ENCODE measurements at places on chromosomes 3 and 15. TPM values are rescaled to one million over a fixed set of nuclear protein-coding genes. Genes with fewer than 3 reads are reported as not detected.

- DNase-seq, result no peak
Observed at GRCh38 chr3:112459750-112460149, 39.5 kb downstream of the BTLA start.

GRCh38 chr3:108127301-108127988 is 36.6 kb upstream of the CD47 start:
- DNase-seq, result no peak

- no peak for DNase-seq
Observed at GRCh38 chr3:172581757-172582166, 58.5 kb upstream of the TNFSF10 start.

DNA sequence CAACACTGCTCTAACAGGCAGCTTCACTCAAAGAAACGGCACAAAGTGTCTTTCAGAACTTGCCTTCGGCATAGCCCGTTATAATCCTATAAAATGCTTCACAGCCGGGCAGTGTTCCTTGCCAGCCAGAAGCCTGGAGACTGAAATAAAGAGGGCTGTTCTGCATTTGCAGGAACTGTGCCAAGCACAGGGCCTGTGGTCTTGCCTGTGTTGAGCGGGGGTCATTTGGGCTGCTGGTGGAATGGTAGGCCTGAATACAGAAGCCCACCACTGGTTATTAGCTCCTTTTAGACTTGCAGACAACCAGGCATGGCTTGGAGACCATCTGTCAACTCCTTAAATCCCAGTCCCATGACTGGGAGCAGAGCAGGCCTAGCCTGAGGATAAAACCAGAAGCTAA is 4.7 kb upstream of the ARHGEF3 start:
- DNase-seq, result no peak

DNA sequence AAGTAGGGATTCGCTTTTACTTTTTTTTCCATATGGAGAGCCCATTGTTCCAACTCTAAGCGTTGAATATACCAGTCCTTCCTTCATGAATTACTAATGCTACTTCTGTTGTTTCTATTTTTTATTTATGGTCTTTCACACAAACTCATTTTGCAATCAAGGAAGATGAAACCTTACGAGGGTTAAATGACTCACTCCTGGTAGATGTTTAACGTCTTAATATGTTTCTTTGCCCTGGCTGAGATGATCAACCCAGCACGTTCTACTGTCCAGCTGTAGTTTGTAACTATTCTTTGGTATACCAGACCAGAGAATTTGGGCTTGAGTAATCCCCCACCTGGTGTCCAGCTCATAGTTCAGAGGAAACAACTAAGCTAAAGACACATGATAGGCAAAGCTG is 23.1 kb downstream of the CDCP1 start:
- no peak for DNase-seq

GRCh38 chr3:178097576-178097975 is 438.7 kb upstream of the KCNMB2 start:
- no peak for DNase-seq

DNA sequence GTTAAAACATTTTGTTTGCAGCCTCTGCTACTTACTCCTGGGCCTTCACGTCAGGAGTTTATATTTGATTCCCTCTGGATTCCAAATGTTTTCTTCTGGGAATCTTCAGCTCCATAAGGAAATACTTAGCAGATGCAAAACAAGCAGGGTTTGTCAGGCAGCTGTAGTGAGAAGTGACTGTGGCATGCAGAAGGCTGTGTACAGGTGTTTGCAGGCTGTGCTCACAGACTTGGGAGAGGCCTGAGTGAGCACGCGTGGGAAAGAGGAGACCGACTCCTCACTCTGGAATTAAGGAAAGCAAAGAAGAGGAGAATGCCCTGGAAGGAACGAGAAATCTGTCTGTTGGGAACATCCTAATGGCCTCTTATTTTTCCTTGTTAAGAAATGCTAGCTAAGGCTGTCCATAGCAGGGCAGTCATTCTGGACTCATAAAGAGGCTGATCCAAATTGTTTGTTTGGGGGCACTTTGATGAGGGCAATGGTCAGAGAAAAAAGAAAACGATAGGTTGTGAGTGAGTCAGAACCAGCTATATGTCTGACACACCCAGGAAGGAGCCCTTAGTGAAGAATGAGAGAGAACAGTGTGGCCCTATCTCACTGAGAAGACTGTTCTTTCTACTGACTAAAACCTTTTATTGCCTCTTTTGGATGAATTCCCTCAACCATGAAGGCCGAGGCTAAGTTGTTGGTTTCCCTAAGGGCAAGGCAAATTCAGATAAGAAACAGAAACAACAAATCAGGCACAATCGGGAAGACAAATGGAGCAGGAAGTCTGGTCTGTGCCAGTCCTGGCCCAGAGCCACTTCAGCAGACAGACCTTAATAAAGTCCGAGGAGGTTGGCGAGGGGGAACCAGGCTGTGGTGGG is 82.6 kb downstream of the TGFBR2 start:
- DNase-seq, result no peak

DNA sequence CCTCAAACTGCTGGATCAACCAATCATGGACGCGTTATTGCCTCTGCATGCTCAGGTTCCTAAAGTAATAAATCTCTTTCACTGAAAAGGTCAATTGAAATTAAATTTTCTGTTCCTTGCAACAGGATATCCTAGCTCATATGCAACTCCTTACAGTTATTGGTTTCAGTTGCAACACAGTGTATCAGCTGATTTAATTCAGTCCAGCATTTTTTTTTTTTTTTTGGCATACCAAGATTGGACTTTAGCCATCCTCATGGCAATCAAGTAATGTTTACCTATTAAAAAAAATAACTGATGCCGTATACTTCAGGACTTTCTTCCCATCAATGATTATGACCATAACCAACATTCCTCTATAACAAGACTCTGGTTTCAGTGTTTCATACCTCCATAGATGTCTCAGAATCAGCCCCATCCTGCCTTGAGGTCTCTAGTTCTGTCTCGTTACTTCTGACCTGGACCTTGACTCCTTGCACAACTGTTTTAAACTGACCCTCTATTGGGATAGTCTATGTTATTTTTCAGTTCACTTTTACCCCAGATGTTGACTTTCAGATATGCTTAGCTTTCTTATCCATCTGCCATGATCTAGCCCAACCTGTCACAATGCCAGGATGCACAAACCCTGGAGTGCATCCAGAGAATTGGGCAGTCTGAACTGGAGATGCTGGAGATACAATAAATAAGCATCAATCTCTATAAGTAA is 265.0 kb upstream of the GADL1 start:
- no peak for DNase-seq

- no peak for DNase-seq
Observed at GRCh38 chr3:39344746-39345344, 15.3 kb downstream of the CCR8 start.

GRCh38 chr3:191298846-191299245 is 30.3 kb upstream of the CCDC50 start:
- DNase-seq, result no peak

GRCh38 chr3:10367506-10367905 is 46.6 kb upstream of the SEC13 start:
- no peak for DNase-seq

DNA sequence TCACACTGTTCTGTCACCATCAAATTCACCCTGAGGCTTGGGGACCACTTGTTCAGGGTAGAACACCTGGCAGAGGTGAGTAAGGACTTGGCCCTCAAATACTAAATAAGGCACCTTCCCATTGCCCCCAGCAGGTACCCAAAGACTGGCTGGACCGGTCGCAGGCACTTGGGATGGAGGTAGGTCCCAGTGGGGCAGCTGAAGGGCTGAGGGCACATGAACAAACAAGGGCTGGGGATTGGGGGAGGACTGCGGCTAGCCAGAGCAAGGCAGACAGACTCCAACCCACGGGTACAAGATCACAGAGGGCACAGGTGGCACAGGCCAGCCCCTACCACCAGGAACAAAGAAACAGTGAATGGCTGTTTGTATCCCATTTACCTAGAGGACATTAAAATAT is 1.9 kb downstream of the MRPS25 start:
- DNase-seq, result no peak

DNA sequence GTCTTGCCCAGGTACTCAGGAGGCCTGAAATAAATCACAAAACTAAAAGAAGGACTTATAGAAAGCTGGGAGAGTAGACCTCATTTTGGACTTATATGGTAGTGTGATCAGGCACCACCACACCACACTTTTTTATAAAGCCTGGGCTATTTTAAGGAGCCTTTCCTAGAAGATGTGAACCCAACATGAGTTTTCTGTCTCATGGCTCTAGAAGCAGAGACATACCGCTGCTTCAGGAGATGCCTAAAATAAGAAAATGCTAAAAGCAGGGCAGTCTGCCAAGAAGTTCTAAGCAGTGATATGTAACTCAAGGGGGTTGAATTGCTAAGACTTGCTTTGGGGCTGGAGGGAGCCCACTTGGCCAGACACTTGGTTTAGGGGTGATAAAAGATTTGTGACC is 49.6 kb downstream of the SUMF1 start:
- no peak for DNase-seq

DNA sequence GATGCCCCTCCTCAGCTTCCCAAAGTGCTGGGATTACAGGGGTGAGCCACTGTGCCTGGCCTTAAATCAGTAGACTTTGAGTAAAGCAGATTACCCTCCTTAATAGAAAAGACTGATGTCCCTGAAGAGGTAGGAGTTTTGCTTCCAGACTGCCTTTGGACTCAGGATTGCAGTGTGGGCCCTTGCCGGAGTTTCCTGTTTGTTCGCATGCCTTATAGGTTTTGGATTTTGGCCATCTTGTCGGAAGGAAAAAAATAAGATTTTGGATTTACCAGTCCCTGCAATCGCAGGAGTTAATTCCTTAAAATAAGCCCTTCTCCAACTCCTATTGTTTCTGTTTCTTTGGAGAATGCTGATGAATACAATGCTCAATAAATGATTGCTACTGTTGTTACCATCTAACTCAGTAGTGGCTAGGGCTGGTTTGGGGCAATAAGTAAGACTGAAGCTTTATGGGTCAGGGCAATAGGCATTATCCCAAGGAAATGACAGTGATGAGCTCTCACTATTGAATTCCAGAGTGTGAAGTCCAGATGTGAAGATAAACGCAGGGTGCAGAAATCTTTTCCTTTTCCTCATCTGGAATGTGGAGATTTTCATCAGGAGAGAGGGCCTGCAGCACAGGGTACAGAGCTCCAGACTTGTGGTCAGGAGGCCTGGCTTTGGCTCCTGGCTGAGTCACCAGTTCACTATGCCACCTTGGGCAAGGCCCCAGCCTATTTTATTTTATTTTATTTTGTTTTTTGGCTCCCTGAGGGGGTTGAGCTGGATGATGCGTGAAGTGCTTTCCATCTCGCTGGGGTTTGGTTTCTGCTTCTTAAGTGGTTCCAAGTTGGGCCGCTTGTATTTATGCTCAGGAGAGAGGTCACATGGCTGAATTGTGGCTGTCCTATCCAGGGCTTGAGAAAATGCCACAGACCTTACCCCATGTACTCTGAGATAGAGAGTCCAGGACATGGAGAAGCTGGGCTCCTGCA is 25.3 kb downstream of the FOXL2 start:
- no peak for DNase-seq

GRCh38 chr3:170523248-170523647 is 62.6 kb downstream of the SLC7A14 start:
- DNase-seq, result no peak

- DNase-seq, result no peak
Observed at GRCh38 chr3:186014866-186015265, 77.1 kb upstream of the TRA2B start.

DNA sequence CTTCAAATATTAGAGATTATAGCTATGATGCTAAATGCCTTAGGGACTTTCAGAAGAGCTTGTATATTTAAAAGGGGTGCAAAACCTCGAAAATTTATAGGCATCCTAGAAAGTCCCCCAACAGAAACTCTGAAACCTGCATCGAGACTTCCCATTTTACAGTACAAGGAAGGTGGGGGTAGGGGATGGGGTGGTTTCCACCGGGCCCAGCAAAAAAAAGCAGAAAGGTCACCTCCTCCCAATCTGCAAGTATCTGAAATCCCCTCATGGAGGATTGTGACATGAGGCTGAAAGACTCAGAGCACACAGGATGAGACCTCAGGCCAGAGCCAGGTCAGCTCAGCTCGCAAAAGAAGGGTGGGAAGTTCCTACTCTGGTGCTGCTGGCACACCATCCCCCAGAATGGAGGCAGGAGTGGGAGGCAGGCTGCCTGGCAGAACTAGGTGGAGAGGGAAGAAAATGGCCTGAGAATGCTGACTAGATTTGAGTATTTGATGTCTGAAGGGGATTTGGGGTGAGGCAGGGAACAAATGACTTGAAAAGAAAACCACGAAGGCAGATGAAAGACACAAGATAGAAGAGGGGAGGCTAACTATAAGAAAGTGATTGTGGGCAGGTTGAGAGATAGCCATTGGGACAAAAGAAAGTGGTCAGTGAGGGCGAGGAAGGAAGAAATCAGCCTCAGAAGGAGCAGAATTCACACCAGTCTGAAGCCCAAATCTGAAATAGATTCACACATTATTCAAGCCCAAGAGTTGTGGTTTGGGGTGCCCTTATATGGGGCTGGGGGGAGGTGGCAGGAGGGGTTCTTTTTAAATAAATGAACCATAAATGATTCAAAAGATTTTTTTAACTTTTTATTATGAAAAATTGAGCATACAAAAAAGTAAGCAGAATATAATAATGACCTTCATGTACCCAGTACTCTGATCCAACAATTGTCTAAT is 22.5 kb upstream of the TSC22D2 start:
- no peak for DNase-seq

DNA sequence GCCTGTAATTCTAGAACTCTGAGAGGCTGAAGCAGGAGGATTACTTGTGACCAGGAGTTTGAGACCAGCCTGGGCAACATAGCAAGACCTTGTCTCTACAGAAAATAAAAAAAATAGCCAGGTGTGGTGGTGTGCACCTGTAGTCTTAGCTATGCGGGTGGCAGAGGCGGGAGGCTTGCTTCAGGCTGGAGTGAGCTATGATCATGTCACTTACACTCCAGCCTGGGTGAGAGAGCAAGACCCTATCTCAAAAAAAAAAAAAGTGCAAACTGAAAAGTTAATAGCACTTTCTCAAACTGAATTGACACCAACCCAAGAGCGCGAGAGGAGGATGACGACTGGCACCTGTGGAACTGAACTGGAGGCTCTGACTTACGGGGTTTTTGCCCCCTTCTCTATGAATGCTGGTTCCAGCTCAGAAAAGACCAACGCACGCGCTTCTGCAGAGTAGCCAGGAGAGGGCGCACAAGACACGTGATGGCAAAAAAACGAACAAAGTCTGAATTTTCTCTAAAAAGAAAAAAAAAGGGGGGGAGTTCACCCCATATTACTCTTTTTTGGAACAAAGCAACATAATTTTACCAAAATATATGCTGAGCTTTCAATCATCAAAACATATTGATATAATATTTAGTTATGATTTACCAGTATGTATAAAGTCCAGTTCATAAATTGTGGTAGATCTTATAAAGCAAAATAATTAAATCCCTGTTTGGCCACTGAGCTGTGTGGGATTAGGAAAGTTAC is 23.7 kb downstream of the CFAP92 start:
- peak; percentile 75 for DNase-seq

GRCh38 chr3:171632766-171633165 is 172.6 kb upstream of the TNIK start:
- DNase-seq, result no peak

GRCh38 chr3:11238880-11239279 is 33.3 kb upstream of the ATG7 start:
- no peak for DNase-seq

- DNase-seq, result no peak
Observed at GRCh38 chr3:179880868-179881267, 155.9 kb downstream of the PEX5L start.

The DENND4A gene
- 2.9 TPM for total RNA-seq

The CKMT1B gene
- 24.2 TPM for total RNA-seq

The SPATA12 gene
- total RNA-seq, result not detected

The BFSP2 gene
- total RNA-seq, result not detected

The TTC21A gene
- 2.7 TPM for total RNA-seq

The CXCR6 gene
- not detected for total RNA-seq

The DOCK3 gene
- total RNA-seq, result 2.0 TPM

The CPLX3 gene
- total RNA-seq, result not detected

The MESP2 gene
- total RNA-seq, result 2.0 TPM

The TFG gene
- 70.9 TPM for total RNA-seq

The KBTBD13 gene
- 0.17 TPM for total RNA-seq

The FES gene
- total RNA-seq, result 13.6 TPM
